ENCODE measurements at places on chromosomes 1 and 21.
A peak's percentile ranks its signal among the peaks of the same experiment; 100 is the strongest.

- no peak for DNase-seq
Observed at GRCh38 chr1:204076891-204077290, 4.0 kb downstream of the SOX13 start.

GRCh38 chr1:31620631-31621497 lies 3.4 kb downstream of the HCRTR1 start:
- no peak for DNase-seq

- DNase-seq = no peak
Observed at GRCh38 chr1:223110952-223111351, 32.1 kb downstream of the TLR5 start.

GRCh38 chr1:115544131-115544530 lies 97.6 kb upstream of the VANGL1 start:
- DNase-seq = no peak

- DNase-seq = no peak
Observed at GRCh38 chr1:204692841-204693356, 7.4 kb upstream of the LRRN2 start.

- no peak for DNase-seq
Observed at GRCh38 chr1:105386489-105386888, 1636.8 kb downstream of the AMY1C start.

GRCh38 chr1:74474585-74474984 lies 37.8 kb downstream of the LRRC53 start:
- no peak for DNase-seq

- no peak for DNase-seq
Observed at GRCh38 chr1:75305061-75305460, 170.9 kb downstream of the LHX8 start.

DNA sequence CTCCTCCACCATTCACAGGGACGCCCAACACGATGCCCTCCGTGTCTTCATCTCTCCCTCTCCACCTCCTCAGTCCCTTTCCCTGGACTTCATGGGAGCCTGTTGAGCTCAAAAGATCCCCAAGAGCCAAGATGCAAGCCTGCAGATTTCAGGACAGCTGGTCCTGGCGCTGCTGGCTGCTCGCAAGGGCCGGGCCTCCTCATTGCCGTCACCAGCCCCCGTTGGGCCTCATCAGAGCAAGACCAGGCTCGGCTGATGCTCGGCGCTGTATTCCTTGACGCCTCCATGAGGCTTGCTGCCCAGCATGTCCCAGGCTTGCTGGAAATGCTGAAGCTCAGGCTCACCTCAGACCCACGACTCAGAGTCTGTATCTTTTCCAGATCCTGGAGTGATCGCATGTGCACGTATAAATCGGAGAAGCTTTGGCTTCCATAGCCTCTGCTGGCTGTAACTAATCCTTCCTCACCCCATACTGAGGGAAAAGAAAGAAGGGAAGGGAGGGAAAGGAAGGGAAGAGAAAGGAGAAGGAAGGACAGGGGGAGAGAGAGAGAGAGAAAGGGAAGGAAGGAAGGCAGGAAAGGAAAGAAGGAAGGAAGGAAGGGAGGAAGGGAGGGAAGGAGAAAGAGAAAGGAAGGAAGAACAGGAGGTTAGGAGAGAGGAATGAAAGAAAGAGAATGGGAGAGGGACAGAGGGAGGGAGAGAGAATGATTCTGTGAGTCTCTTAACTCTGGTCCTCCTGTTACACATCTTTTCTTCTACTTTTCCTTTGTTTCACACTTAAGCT lies 94.6 kb downstream of the KCNJ15 start:
- DNase-seq = no peak

DNA sequence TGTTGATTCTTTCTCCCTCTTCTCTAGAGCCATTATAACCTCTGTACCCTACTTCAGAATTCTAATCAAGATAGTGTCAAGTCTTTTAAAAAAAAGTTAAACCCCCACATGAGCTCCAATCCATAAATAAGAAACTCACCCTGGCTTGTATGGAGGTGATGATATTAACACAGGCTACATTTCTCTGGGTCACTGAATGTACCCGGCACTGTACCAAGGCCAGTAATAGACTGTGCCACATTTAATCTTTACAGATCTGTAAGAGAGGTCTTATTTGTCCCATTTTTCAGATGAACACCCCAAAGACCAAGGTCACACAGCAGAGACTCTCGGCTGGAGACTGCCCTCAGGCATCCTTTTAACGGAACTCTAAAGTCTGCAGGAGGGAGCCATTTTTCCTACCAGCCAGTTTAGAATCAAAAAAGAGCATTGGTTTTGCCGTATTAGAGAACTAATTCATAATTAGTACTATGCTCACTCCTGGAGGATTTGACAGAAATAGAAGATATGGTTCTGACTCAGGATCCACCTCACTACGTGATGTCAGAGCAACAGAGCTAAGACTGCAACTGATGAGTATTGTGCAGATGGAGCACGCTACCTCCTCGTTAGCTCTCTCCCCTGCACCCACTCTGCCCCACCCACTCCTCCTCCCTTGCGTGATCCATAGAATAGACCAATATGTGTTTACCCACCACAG lies 217.2 kb upstream of the HOOK1 start:
- DNase-seq = no peak

GRCh38 chr1:15945832-15946448 lies 30.0 kb downstream of the ZBTB17 start:
- no peak for DNase-seq

DNA sequence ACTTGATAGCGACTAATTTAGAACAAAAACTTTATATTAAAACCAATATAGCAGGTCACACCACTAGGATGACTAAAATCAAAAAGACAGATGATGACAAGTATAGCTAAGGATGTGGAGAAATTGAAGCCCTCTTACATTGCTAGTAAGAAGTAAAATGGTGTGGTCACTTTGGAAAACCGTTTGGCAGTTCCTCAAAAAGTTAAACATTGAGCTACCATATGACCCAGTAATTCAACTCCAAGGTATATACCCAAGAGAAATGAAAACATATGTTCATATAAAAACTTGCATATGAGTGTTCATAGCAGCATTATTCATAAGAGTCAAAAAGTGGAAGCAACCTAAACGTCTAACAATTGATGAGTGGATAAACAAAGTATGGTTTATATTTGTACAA lies 13.0 kb upstream of the SERINC2 start:
- DNase-seq = no peak

DNA sequence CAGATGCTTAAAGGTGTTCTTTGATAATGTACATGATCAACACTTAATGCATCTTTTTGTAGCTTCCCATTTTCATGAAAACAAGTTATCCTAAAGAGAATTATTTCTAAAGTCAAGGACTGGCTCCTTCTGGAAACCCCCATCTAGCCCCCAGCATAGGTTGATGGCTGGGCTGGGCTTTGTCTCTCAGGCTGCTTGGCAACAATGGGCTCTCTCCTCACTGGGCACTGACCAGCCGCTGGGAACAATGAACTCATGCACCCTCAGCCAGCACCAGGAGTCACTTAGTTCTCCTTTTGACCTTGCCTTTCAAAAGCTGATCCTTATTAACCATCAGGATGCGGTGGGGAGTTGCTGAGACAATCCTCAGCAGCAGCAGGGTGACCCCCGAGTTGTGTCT lies 293.0 kb upstream of the PLXNA2 start:
- no peak for DNase-seq

- no peak for DNase-seq
Observed at GRCh38 chr1:172326136-172326535, 94.3 kb upstream of the C1orf105 start.

- DNase-seq = no peak
Observed at GRCh38 chr1:164640686-164641352, 81.8 kb downstream of the PBX1 start.

- DNase-seq = no peak
Observed at GRCh38 chr21:43676391-43676790, 17.0 kb downstream of the RRP1B start.

DNA sequence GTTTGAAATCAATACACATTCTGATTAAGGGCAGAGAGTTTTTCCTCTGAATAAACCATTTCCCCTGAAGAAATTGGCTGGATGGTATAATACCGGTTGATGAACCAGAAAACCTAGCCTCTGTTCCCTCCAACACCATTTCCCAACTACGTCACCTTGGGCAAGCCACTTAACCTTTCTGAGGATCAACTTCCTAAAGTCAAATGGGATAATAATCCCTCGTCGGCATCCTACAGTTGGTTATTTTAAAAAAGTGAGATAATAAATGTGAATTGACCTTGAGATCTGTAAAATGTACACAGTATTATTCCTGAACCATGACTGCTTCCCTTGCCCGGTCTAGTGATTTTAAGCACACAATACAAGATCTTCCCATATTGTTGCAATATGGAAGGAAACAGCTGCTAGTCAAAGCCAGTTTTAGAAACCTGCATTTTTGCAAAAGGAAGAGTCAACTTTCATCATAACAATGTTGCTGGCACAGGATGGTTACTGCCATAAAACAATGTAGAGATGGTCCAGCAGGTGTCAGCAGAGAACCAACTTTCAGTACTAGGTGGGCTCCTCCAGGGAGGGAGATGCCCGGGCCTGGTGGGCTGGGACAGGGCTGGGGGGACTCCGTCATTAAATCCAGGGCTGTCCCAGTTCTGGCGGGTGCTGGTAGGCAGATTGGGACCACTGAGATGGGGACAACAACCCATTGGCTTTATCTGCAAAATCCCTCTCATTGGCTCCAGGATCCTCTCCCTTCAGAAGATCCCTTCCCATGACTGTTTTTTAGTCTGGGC lies 5.2 kb upstream of the HLX start:
- DNase-seq = no peak

GRCh38 chr21:41762753-41763152 lies 4.1 kb downstream of the RIPK4 start:
- DNase-seq = no peak

GRCh38 chr1:6494627-6495026 lies 3.2 kb upstream of the PLEKHG5 start:
- no peak for DNase-seq

DNA sequence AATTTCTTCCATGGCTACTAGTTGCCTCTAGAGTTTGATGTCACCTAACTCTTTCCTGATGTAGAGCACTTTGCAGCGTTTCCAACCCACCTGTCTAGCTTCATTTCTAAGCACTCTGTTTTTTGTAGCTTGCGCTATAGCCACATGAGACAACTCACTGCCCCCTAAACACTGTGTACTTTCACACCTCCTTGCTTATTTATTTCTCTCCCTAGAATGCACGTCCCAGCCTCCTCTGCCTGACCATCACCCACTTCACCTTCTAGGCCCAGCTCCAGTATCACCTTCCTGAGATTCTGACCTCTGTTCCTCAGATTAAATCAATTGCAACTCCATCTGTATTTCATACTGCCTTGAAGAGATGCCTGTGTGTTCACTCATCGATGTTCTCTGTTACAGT lies 32.5 kb downstream of the MACF1 start:
- DNase-seq = no peak

GRCh38 chr1:225608014-225608796 lies 44.7 kb downstream of the ENAH start:
- DNase-seq = no peak

DNA sequence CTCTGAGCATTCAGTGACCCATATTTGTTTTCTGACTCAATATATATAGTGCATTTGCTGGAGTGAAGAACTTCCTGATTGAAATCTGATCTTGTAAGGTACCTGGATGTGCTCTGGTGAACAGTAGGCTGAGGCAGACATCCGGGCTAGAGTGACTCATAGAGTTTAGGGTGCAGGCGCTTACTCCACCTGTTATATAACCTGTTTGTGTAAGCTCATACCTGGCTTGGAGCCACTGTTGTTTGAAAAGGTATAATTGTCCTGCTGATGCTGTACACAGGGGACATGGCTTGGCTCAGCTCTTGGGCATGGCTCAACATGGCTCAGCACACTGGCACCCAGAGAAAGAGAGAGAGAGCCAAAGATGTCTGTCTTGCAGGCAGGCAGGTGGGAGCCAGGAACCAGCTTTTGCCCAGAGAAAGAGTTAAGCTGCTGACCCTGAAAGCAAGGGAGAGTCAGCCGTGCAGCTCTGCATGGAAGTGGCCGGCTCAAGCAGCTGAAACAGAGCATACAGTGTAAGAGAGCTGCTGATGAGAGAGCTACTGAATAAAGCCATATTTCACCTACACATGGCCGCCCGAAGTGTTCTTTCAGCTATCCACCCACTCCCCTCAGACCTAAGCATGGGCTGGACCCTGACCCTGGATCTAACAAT lies 43.2 kb downstream of the GJA5 start:
- no peak for DNase-seq

GRCh38 chr21:35924714-35925301 lies 135.5 kb downstream of the SETD4 start:
- DNase-seq = peak; percentile 22

DNA sequence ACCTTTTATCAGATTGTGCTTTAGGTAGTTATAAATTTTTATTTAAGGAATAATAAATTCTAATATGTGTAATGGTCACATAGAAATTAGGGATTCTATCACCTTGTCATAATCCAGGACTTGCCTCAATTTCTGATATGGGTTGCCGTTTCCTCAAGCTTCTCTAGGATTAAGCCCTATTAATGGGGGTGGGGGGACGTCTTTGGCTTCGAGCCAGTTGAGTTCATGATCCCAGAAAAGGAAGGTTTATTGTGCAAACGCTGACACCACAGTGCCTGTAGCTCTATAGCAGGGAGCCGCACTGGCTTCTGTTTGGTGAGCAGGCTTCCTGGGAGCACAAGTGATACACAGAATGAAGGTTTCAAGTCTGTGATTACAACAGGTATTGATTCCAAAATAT lies 22.0 kb upstream of the VAMP3 start:
- no peak for DNase-seq

- DNase-seq = no peak
Observed at GRCh38 chr1:100995198-100995988, 30.2 kb downstream of the DPH5 start.

DNA sequence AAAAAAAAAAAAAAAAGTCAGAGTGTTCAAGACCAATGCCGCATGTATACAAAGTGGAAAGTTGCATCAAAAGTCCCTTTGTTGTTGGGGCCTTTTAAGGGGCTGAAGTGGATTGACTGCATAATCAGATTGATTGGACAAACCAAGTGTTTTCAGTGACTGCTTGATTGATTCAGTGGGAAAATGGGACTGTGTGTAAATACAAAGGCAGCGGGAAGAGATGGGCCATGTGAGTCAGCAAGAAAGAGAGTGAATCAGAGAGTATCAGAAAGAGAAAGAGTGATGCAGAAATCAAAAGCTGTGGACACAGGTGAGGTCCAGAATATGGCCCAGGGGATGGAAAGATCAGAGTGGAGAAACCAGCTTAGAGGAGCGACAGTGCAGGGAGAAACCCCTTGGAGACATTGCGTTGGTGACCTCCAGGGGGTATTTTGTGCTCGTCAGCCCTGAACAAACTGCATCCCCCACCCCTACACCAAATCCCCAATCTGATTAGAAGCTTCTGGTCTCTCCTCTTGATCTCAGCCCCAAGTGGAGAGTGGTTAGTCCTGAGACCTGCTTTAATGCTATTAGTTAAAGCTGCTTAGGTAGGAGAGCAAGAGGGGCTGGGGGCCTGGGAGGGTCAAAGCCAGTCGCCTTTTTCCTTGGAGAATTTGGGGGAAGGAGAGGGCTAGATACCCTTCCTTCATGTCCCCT lies 5.1 kb upstream of the ETV3L start:
- no peak for DNase-seq

Data from stimulated activated CD4-positive, alpha-beta T cell treated with anti-CD3 and anti-CD28 coated beads, Interleukin-4, amount 100 ng/mL, for 24 hours (primary cell).